Activated naive CD8-positive, alpha-beta T cell treated with anti-CD3 and anti-CD28 coated beads, Interleukin-2, amount 10 ng/mL, durations not matched to agents 7 days and 5 days (primary cell): ENCODE measurements at places on chromosomes 5 and 9.

- DNase-seq: no peak
These were observed 87.6 kb downstream of the DAPK1 start for GRCh38 chr9:87585123-87585855.

DNA sequence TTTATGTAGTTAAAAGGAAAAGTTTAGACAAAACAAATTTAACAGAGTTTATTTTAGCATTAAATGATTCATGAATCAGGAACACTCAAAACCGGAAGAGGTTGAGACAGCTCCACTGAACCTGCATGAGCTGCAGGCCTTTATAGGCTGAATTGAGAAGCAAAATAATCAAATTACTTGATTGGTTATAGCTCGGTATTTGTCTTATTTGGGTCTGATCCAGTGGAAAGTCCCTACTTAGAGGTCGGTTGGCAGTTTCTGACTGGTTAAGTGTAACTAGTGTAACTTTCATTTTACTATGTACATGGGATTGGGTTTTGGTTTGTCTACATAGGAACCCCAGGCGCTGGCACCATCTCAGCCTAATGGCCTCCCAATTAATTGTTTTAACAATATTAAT lies 74.1 kb upstream of the PIK3R1 start:
- no peak for DNase-seq

- DNase-seq: no peak
These were observed 171.8 kb upstream of the PITX1 start for GRCh38 chr5:135205632-135206349.

- no peak for DNase-seq
These were observed 52.6 kb downstream of the TMEM252 start for GRCh38 chr9:68488126-68488525.

DNA sequence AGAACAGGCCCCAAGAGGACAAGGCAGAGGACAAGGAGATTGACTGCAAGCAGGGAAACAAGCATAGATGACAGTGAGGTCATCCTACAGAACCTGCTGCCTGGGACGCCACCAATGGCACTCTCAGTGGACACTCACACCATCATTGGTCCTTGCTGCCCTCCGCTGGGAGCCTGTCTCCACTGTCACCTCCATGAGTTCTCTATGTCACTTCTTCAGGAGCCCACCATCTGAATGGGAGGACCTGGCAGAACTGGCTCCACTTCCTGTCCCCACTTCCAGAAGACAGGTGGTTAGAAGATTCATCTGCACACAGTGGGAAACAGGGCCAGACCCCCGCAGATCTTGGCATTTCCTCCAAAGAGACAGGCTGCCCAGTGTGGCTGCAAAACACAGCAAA lies 188.9 kb downstream of the HSD17B3 start:
- no peak for DNase-seq

- DNase-seq: peak; percentile 66
These were observed 59.2 kb upstream of the CLINT1 start for GRCh38 chr5:157917899-157918809.
